ENCODE measurements at places on chromosomes 2 and 18.

GRCh38 chr18:34620258-34620861, 89.7 kb upstream of the DTNA start:
- H3K4me3 ChIP-seq = no peak overlapping the region
- DNase-seq = no peak
- H3K4me1 ChIP-seq = no peaks in the 10 kb centered on the region
- no peaks in the 10 kb centered on the region for H3K36me3 ChIP-seq
- peaks cover 3% of the 10 kb centered on the region for H3K27me3 ChIP-seq
- no peak overlapping the region for H3K27ac ChIP-seq

DNA sequence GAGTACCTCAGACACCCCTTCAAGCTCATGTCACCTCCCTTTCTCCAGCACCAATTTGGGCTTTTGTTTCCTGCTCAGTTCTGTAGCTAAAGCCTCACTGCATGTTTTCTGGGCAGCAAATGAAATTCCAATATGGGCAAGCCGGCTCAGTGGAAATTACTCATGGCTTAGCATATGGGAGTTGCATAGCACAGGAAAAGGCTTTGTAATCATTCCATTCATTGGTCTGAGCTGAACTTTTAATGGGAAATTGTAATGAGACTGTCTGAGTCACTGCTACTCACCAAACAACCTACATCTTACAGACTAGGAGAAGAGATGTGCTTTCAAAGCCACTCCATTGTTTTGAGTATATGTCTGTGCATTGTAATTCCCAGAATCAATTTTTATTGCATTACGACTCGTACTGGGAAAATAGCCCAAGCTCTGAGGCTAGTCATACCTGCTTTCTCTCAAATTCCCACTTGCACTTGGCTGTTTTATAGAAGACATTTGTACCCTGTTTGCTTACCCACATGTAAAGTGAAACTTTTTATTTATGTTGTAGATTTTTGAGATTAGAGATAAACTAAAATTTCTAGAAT, 139.5 kb upstream of the LRATD1 start:
- H3K27me3 ChIP-seq = no peaks in the 10 kb centered on the region
- no peaks in the 10 kb centered on the region for H3K4me1 ChIP-seq
- no peak overlapping the region for H3K27ac ChIP-seq

DNA sequence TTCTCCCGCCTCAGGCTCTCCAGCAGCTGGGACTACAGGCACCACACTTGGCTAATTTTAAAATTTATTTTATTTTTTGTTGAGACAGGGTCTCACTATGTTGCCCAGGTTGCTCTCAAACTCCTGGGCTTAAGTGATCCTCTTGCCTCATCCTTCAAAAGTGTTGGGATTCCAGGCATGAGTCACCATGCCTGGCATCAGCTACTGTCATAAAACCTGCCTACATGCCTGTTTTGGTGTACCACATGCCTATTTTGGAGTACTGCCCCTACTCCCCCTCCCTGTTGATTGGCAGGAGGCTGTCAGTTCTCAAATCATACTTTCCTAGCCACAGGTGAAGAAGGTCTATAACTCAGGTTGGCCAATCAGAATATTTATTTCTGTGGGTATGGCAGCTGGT, 64.0 kb downstream of the CHST9 start:
- no peak for DNase-seq
- H3K4me1 ChIP-seq = no peaks in the 10 kb centered on the region
- H3K36me3 ChIP-seq = no peaks in the 10 kb centered on the region
- no peak overlapping the region for H3K4me3 ChIP-seq

DNA sequence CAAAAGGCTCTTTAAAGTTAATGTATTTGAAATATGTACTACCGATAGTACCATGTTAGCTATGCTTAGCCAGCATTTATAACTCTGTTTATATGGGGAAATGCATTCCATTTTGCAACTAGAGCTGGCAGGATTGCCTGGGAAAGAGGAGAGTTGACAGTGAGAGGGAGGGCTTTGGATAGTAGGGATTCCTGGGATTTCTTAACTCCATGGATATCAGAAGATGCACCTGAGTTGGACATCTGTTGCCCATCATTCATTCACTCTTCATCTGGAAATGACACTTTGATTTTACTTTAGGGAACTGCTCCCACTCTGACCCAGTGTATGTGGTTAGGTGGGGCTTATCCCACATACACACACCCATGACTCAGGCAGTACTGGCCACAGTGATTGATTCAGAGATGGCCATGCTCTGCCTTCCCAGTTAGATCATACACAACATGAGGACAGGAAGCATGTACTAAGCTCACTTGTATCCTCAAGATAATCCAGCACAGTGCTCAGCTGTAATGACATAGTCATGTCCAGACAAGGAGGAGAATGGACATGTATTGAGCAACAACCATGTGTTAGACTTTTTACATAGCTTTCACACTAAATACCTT, 248.8 kb downstream of the MREG start:
- DNase-seq = no peak
- H3K27me3 ChIP-seq = peaks cover 12% of the 10 kb centered on the region
- H3K4me1 ChIP-seq = no peaks in the 10 kb centered on the region
- H3K36me3 ChIP-seq = no peaks in the 10 kb centered on the region

DNA sequence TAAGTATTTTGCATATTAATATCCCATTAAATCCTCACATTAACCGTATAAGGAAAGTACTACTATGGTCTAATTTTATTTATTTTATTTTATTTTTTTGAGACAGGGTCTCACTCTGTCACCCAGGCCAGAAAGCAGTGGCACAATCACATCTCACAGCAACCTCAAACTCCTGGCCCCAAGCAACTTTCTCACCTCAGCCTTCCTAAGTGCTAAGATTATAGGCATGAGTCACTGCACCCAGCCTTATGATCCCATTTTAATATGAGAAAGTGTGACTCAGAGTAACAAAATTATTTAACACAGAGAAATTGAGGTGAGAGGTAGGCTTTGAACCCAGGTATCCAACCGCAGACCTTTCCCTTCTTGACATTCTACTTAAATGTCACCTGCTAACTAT, 330.0 kb upstream of the POU3F3 start:
- H3K27me3 ChIP-seq = peaks cover 5% of the 10 kb centered on the region
- H3K27ac ChIP-seq = no peak overlapping the region
- H3K36me3 ChIP-seq = no peaks in the 10 kb centered on the region
- DNase-seq = no peak

- DNase-seq = no peak
- no peak overlapping the region for H3K4me3 ChIP-seq
- H3K27ac ChIP-seq = no peak overlapping the region
- H3K27me3 ChIP-seq = peaks cover 8% of the 10 kb centered on the region
These were observed 70.9 kb downstream of the ZNF385B start for GRCh38 chr2:179790235-179791217.

DNA sequence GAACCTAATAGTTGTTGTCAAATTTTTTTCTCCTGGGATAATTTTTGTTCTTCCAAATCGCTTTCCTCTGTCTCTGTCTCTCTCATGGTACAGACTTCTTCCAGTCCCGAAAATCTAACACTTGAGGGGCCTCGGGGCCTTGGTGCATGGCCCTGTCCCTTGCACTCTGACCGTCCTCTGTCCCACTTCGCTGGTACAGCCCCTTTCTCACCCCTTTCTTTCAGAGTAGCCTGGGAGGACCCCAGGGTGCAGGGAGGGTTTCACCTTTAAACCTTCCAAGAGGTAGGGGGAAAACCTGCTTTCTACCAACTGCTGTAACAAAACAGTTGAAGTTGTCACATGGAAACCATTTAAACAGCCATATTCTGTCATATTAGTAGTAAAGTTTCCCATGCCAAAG, 22.2 kb upstream of the FAHD2A start:
- no peaks in the 10 kb centered on the region for H3K36me3 ChIP-seq
- H3K27me3 ChIP-seq = peaks cover 33% of the 10 kb centered on the region
- no peak overlapping the region for H3K27ac ChIP-seq
- H3K4me1 ChIP-seq = peaks cover 2% of the 10 kb centered on the region

DNA sequence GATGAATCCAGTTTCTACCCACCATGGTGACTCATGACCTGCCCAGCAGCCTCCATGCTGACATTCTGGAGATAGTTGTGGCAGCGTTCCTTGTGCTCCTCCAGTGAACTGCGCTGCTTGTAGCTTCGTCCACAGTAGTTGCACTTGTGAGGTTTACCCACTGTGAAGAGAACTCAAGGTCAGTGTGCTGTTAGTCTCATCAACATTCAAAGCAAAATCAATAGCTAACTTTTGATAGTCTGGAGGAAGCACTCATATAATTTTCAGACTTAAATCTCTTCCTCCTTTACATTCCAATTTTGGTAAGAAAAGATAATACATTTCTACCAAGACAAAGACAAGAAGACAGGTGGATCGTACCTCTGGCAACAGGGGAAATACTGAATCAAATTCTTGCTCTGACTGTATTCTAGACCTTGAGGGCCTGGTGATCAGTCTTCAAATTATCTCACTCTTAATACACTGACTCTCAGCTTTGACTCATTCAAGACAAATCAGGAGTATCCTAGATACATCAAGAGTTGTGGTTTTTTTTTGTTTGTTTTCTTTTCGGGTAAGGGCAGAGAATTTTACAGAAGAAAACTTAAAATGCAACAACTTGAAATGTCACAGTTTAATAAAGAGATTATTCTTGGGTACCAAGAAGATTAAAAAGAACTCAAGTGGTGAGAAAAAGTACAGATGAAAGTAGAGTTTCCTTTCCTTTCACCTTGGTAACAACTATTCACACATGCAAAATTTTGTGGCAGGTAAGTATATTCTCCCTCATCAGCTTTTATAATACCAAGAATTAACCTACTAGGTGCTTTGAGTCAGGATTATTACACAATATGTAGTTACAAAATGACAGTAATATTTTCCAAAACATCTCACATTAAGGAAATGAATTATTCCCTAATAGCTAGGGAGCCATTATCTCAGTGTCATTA, 129.2 kb downstream of the IKZF2 start:
- no peak for DNase-seq
- peaks cover 13% of the 10 kb centered on the region for H3K4me1 ChIP-seq
- H3K36me3 ChIP-seq = peaks cover 4% of the 10 kb centered on the region
- H3K4me3 ChIP-seq = no peak overlapping the region
- no peaks in the 10 kb centered on the region for H3K27me3 ChIP-seq
- H3K27ac ChIP-seq = no peak overlapping the region

GRCh38 chr2:157819761-157820160, 56.4 kb downstream of the ACVR1 start:
- no peaks in the 10 kb centered on the region for H3K27me3 ChIP-seq
- H3K36me3 ChIP-seq = peaks cover 35% of the 10 kb centered on the region
- H3K4me1 ChIP-seq = no peaks in the 10 kb centered on the region
- H3K4me3 ChIP-seq = no peak overlapping the region
- DNase-seq = no peak

DNA sequence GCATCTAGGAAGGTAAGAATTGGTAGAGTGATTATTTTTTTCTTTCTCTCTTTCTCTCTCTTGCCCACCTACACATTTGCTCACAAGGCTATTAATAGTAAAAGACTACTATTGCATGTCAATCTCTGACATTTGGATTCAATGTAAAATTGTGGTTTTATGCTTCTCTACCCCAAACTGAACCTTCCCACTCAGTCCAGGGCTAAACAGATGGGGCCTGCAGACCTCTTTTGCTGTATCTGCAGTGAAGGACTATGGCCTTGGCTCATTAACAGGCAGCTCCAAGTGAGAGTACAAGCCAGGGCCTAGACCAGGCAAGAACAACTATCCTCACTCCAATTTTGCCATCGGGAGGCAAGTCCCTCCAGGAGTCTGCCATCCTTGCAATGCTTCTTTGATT, 68.3 kb upstream of the ARL4C start:
- no peak for DNase-seq
- H3K27me3 ChIP-seq = peaks cover 17% of the 10 kb centered on the region
- no peak overlapping the region for H3K4me3 ChIP-seq
- peaks cover 10% of the 10 kb centered on the region for H3K36me3 ChIP-seq
- H3K27ac ChIP-seq = no peak overlapping the region

DNA sequence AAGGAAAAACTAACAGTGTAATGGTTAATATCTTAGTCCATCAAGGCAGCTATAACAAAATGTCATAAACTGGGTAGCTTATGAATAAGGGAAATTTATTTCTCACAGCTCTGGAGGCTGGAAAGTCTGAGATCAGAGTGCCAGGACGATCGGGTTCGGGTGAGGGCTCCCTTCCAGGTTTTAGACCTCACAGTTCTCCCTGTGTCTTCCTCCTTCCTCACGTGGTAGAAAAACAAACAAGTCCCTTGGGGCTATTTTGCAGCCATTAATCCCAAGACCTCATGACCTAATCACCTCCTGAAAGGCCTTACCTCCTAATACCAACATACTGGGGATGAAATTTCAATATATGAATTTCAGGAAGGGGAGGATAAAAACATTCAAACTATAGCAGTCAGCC, 455.9 kb downstream of the CNTNAP5 start:
- H3K27ac ChIP-seq = no peak overlapping the region
- no peak for DNase-seq
- no peaks in the 10 kb centered on the region for H3K27me3 ChIP-seq

- H3K27me3 ChIP-seq = no peaks in the 10 kb centered on the region
- DNase-seq = no peak
- H3K4me3 ChIP-seq = no peak overlapping the region
- H3K4me1 ChIP-seq = peaks cover 59% of the 10 kb centered on the region
- H3K27ac ChIP-seq = no peak overlapping the region
These were observed 128.9 kb downstream of the HDAC4 start for GRCh38 chr2:239271882-239272281.

GRCh38 chr2:150081775-150082481, 405.5 kb downstream of the RND3 start:
- DNase-seq = no peak
- no peaks in the 10 kb centered on the region for H3K36me3 ChIP-seq
- H3K4me3 ChIP-seq = no peak overlapping the region
- no peaks in the 10 kb centered on the region for H3K4me1 ChIP-seq
- H3K27me3 ChIP-seq = no peaks in the 10 kb centered on the region

DNA sequence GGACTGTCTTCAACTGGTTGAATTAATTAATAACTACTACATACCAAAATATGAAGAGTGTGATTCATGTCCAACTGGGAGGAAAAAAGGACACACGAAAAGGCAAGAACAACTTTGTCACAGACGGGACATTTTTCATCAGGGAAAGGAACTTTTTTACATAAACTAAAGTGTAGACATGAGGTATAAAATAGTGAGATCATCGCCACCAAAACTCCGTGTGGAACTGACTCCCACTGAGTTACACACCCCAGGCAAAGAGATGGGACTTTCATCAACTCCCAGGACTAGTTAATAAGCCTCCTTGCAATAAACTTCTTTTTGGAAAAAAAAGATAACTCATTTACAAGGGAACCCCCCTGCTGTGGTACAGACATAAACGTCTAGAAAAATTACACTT, 12.9 kb upstream of the NMI start:
- no peaks in the 10 kb centered on the region for H3K4me1 ChIP-seq
- peaks cover 2% of the 10 kb centered on the region for H3K27me3 ChIP-seq
- DNase-seq = no peak

- H3K27me3 ChIP-seq = no peaks in the 10 kb centered on the region
- peak overlapping the region; percentile 86 for H3K27ac ChIP-seq
- no peak for DNase-seq
These were observed 14.7 kb downstream of the FOSL2 start for GRCh38 chr2:28407131-28407975.

GRCh38 chr2:3042601-3043585, 334.7 kb downstream of the EIPR1 start:
- no peak for DNase-seq
- no peak overlapping the region for H3K27ac ChIP-seq
- peaks cover 9% of the 10 kb centered on the region for H3K27me3 ChIP-seq
- H3K4me3 ChIP-seq = no peak overlapping the region
